ENCODE measurements at places on chromosomes 6 and 20. TPM values are rescaled to one million over a fixed set of nuclear protein-coding genes. Genes with fewer than 3 reads are reported as not detected.

Gene BMP7
- total RNA-seq, result not detected

Gene LTA
- total RNA-seq, result not detected

Gene SLC32A1
- not detected for total RNA-seq

Gene PTGIS
- 42.8 TPM for total RNA-seq

Gene ACTL10
- 1.7 TPM for total RNA-seq

Gene CDC25B
- 48.6 TPM for total RNA-seq

Gene PRR18
- total RNA-seq, result not detected

Gene TINAG
- 0.13 TPM for total RNA-seq

Gene NRSN1
- not detected for total RNA-seq

Gene TCF19
- total RNA-seq, result 8.5 TPM

Gene COL20A1
- not detected for total RNA-seq
